ENCODE measurements at places on chromosomes 1 and 21.

DNA sequence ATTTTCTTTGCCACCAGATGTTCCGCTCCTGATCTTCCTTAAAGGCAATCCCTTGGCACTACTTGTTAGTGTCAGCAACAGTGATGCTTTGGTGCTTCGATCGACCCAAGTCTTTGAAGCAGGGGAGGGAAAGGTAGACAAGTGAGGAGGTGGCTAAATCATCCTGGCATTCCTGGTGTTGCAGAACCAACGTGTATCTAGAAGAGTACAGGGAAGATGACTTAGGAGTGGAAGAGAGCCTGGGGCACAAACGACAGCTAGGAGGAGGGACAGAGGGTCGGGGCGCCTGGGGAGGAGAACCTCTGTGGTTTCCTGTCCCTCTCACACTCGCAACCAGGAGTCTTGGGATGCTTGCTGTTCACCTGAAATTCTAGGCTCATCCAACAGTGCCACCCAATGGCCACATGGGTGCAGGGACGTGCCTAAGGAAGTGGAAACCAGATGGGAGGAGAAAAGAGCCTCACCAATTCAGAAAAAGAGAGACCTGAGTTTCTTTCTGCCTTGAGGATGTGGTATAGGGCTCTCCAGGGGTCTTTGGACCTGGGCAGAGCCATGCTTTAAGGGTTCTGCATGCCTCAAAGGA, 9.5 kb upstream of the KCNA2 start:
- peak; percentile 62 for DNase-seq

- no peak for DNase-seq
These were observed 67.3 kb downstream of the PTGER3 start for GRCh38 chr1:70980361-70980760.

GRCh38 chr1:221708987-221709386, 32.9 kb downstream of the DUSP10 start:
- peak; percentile 60 for DNase-seq

- DNase-seq, result no peak
These were observed 60.1 kb downstream of the HNRNPR start for GRCh38 chr1:23283667-23284602.

- no peak for DNase-seq
These were observed 43.0 kb downstream of the RGS18 start for GRCh38 chr1:192201303-192201702.

DNA sequence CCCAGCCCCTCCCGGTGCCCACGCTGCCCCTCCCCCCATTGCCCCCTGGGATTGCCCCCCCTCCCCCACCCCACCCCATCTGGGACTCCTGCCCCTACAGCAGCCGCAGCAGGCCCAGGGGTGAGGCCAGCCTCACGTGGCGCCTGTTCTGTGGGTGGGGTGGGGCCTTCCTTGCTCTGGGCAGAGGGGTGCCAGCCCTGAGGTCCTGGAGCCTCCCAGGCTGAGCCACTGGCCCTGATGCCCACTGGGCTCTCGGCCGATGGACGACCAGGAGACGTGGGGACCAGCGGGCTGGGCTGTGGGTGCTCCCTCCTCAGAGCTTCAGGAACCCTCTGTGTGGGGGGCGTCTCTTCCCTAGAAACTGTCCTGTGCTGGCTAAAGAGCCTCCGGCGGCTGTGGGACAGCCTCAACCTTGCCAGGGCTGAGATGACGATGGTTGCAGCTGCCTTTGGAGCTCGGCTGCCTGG, 5.8 kb upstream of the C1orf159 start:
- DNase-seq, result no peak

DNA sequence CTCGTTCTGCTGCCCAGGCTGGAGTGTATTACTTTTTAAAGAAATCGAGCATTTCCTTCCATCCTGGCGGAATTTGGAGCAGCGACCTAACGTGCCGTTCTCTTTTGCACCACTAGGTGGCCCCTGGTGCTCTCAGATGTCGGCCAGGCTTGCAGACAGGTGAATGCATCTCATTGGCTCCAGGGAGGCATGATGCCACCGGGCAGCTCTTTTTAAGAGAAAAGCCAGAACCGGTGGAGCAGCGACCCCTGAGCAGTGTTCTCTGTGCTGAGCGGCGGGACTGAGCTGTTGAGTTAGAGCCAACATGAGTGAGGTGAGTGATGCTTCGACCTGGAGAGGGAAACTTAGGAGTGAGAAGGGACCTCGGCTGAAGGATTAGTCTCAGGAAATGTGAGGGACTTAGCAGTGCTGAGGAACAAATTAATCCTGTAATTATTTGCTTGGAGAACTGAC, at the start of gene PCP4:
TSS of gene PCP4 (plus strand) at position 241 of the 453 bp plus-strand sequence. CDS start at position 305, 64 bp downstream.
- DNase-seq, result peak; percentile 27

- no peak for DNase-seq
These were observed 112.5 kb downstream of the CSMD2 start for GRCh38 chr1:34052565-34052964.

DNA sequence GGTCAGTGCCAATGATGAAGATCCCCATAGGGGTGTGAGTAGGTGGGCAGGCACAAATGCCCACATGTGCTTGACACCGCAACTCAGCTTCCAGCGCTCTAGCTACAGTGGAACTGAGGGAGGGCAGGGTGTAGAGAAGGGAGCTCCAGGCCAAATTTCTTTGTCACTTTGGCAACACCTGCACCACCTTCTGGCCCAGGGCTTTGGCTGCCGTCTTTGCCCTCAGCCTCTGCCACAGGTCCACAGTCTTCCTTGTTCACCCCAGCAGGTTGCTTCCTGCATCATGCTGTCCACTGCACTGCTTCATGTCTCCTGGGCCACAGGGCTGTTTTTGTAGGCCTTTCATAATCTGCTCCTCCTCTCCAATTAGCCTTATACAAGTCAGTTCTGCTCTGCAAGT, 20.4 kb upstream of the FMOD start:
- DNase-seq, result no peak
